ENCODE measurements at places on chromosomes 5 and 9.

DNA sequence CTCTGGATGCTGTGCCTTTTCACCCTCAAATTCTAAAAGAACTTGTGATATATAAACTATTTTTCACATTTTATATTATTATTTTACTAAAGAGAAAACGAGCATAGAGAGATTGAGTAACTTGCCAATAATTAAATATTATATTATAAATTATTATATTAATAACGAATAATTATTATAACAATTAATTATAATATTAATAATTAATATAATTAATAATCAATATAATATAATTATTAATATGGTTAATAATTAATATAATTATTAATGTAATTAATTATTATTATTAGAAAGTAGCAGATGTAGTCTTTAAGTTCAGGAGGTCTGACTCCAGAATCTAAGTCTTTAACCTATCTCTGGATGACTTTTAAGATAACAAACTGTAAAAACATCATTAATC is 20.1 kb downstream of the OR2Y1 start:
- no peak for DNase-seq

DNA sequence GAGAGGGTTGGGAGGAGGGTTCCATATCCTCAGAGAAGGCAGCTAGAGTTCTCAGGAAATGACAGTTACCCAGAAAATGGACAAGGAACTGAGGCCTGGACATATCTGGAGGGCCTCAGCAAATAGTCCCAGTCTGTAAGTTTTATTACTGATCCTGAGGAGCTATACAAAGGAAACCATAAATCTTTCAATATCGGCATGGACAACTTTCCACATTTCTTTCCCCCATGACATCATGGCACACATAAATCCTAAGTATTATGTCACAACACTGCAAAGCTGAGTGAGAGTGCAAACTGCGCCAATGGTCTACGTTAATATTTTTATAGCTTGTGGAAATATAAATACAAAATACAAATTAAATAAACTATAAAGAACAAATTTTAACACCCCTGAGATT is 1356.2 kb upstream of the C9orf72 start:
- no peak for DNase-seq

DNA sequence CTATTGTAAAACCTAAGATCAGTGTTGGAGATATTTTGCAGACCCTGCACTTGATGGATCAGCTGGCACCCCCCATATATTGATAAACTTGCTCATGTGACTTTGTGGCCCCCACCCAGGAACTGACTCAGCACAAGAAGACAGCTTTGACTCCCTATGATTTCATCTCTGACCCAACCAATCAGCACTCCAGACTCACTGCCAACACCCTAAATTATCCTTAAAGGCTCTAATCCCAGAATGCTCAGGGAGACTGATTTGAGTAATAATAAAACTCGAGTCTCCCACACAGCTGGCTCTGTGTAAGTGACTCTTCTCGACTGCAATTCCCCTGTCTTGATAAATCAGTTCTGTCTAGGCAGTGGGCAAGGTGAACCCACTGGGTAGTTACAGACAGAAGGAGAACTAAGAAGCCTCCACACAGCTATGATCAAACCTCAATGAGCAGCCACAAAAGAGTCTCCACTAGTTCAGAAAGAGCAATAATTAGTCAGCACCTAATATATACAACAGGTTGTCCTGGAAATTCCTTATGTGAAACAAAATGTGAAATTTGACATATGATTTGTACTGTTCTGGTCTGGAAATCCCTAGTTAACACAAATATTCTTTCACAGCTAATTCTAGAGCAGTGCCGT is 52.2 kb downstream of the ACTL7B start:
- peak; percentile 11 for DNase-seq

DNA sequence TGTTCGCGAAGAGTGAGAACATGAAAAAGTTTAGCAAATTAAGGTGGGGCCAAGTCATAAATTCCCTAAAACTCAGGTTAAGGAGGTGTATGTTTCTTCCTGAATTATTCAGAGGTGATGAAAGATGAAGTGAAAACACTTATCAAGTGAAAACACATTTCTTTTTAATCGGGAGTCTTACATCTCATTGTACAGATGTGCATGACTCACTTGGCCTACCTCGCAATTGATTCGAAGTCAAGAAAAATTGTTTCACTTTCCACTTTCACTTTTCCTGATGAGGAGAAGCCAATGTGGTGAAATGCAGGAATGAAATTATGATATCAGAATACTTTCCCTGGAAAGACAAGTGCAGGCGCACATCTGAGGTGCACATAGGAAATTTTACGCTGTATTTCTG is 78.7 kb downstream of the SLC25A46 start:
- DNase-seq: peak; percentile 86

GRCh38 chr5:28714907-28715698 is 1676.7 kb upstream of the CDH9 start:
- DNase-seq: no peak

- DNase-seq: peak; percentile 9
Observed at GRCh38 chr9:13847270-13847669, 466.7 kb downstream of the NFIB start.

DNA sequence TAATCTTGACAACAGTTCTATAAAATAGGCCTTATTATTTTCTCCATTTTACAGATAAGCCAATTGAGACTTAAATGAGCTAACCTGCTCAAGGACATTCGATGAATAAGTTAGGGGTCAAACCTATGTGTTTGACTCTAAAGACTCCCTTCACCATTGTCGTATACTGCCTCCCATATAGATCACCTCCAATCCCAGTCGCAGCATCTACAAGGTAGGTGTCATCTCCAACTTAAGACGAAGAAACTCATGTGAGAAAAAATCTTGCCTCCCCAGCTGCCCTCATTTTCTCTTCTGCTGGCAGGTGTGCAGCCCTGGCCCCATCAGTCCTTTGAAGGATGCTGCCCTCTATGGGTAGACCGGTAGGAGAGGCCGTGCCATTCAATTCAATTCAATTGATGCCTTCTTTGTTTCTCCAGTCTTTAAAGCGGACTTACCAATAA is 75.2 kb upstream of the SMARCA2 start:
- DNase-seq: peak; percentile 55

DNA sequence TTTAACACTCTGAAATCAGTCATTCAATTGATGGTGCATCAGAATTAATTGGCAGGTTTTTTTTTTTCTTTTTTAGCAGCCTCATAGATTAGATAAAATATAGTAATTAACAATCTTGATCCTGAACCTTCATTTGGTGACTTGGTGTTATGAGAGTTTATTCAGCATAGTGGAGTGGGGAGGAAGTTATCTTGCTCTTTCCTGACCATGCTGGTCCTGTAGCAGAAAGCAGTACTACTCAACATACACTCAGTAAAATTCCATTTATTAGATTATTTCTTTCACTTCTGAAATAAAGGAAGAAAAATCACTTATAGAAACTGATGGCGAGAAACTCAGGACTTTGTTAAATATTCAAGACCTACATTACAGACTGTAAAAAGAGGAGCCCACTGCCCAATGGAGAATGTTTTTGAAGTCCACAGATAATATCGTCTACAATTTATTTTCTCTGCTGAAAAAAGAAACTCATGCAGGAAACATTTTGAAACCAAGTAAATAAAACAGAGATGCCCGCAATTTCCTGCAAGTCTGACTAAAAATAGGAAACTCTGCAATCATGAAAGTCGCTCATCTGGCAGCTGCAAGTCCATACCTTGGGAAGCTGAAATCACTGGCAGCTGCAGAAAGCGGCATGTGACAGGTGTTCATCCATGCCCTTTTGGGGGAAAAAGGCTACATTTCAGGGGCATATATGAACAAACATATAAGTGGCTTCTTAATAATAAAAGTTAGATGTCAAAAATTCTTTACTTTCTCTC is 233.2 kb upstream of the RFX3 start:
- peak; percentile 50 for DNase-seq

GRCh38 chr9:82149501-82149946 is 161.0 kb downstream of the SPATA31D1 start:
- DNase-seq: no peak

- DNase-seq: no peak
Observed at GRCh38 chr5:60598424-60598823, 101.5 kb downstream of the DEPDC1B start.

All from epithelial cell of esophagus (primary cell).